HCEC 1CT (cell line): ENCODE measurements at places on chromosomes 6 and 20.
A peak's percentile ranks its signal among the peaks of the same experiment; 100 is the strongest.

- no peak for DNase-seq
Observed at GRCh38 chr6:2226775-2227174, 18.6 kb downstream of the GMDS start.

GRCh38 chr6:25307805-25308494, 28.8 kb downstream of the CARMIL1 start:
- no peak for DNase-seq

DNA sequence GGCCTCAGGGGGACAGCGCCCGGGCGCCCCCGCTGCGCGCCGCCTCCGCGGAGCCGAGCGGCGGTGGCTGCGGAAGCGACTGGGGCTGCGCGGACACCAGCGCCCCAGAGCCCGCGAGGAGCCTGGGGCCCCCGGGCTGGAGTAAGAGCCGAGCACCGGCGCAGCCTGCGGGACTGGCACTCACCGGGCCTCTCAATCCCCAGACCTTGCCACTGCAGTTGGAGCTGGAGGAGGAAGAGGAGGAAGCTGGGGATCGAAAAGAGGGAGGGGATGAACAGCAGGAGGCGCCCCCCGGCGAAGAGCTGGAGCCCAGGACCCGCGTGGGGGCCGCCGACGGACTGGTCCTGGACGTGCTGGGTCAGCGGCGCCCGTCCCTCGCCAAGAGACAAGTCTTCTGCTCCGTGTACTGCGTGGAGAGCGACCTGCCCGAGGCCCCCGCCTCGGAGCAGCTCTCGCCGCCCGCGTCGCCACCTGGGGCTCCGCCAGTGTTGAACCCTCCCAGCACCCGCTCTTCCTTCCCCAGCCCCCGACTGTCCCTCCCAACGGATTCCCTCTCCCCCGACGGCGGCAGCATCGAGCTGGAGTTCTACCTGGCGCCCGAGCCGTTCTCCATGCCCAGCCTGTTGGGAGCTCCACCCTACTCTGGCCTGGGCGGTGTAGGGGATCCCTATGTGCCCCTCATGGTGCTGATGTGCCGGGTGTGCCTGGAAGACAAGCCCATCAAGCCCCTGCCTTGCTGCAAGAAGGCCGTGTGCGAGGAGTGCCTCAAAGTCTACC, 590 bp downstream of the RNF217 start:
- DNase-seq = peak; percentile 44

DNA sequence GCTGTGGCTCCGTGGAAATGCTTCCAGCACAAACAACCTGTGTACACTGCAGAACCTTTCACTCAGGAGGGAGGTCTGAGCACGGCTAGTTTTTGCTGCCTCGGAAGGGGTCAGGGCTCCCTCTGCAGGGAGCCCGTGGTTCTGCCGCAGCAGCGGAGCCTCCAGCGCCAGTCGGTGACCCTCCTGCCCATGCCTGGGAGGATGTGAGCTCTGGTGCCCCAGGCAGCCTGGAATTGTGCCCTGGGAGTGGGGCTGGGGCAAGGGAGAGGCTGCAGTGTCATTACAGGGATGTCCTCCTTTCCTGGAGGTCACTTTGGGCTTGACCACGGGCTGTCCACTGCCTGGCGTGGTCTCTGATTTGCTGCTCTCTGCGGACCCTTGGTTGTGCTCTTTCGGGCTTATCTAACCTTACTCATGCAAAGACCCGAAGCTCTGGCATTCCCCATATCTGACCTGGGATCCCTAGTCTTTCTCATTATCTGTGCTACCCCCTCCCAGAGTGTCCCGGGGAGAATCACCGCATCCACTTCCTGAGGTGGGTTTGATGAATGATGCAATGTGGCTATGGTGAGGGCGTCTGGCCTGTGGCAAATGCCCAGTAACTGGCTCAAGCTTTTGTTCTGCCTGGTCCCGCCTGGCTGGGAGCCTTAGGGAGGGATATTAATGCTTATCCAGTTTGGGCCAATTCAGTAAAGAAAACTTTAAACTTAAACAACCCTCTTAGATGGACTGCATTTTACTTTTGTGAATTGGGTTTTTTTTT, 59.6 kb upstream of the TAGAP start:
- peak; percentile 38 for DNase-seq

DNA sequence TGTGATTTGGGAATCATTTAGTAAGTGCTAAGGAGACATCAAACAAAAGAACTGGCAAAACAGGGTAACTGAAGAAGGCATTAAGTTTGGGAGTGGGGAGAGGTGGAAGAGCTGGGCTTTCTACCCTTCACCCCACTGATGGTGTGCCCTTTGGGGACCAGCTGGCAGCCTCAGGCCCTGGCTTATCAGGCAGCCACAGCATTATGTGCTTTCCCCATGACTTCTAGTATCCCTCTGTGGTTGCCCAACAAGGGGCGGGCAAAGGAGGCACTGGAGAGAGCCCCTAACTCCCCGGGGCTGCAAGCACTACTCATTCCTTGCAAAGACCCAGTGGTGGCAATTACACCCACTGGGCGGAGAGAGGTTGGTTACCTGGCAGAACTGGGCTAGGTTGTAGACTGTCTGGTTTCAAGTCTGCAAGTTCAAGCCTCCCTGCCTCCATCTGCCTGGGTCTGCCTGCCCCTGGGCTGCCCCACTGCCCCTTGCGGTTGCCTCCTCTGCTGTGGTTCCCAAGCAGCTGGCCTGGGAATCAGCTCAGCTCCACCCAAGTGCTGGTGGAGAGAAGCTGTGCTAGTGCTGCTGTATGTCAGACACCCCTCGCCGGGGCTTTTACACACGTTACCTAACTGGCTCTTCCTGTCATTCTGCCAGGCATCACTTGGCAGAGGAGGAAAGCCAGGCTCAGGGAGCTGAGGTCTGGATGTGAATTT, 29.9 kb downstream of the KCNK5 start:
- no peak for DNase-seq

DNA sequence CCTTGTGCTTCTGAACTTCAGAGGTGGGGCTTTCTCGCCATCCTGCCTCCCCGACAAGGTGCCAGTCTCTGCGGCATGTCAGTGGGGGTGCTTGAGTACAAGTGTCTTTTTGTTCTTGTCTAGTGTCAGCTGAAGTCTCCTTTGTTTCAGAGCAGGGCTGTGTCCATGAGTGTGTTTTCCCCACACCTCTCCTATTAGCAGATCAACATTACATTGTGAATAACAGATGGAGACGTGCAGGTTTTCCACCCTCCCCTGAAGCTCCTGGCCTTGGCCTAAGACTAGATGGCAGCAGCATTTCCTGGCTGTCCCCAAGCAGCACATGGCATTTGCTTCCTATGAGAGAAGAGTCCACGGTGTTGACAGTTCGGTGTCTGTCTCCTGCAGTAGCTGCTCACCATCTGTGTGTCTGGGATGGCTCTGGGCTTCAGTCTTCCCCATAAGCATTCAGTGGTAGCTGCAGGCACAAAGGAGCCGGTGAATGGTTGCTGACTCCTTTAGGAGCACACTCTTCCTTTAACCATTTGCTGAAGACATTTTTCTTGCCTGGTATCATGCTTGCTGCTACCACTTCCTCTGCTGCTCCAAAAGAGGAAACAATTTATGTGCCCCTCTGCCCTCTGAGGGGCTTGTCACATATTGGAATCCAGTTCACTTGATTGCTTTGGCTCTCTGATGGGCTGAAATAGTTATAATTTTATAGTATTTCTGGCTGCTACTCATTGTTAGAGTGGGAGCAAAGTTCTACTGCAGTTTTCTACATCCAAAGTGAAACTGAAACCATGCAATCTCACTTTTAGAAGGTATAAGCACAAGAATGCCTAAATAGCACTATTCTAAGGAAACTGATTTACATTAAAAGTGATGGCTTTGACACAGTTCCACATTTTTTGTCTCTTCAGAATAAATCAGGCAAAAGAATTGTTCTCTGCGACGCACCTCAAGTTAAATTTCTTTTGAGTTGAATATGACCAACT, 913.0 kb downstream of the C6orf118 start:
- DNase-seq = no peak

DNA sequence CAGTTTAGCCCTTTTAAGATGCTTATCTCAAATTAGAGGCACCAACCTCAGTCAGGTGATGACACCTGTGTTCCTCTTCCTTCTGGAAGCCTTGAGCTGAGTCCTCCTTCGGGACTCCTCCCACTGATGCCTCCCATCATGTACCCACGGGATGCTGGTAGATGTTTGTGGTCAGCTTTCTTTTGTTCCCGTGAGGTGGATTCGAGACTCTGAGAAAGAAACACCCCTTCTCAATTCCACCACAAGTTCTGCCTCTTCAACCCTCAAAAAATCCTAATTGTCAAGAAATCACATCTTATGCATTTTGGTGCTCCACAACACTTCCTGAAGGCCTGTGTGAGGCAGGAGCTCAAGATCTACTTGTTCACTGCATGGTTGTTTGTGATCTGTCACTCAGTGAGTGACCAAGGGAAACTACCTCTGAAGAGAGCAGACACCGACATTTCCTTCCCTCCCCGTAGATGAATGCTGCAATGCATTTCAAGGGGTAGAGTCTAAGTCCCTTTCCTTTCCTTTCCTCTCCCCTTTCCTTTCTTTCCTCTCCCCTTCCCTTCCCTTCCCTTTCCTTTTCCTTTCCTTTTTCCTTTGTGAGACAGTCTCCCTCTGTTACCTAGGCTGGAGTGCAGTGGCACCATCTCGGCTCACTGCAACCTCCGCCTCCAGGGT, 50.5 kb downstream of the PCNA start:
- no peak for DNase-seq

GRCh38 chr6:127824061-127824460, 76.8 kb downstream of the THEMIS start:
- no peak for DNase-seq

DNA sequence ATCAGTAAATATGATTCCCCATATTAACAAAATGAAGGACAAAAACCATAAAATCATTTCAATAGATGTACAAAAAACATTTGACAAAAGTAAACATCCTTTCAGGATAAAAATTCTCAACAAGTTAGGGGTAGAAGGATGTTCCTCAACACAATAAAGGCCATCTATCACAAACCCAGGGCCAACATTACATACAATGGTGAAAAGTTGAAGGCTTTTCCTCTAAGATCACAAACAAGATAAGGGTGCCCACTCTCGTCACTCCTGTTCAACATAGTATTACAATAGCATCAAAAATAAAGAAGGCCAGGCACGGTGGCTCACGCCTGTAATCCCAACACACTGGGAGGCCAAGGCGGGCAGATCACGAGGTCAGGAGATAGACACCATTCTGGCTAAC, 22.6 kb upstream of the ASF1A start:
- DNase-seq = no peak

GRCh38 chr6:90356012-90356421, 59.4 kb upstream of the BACH2 start:
- DNase-seq = no peak

GRCh38 chr6:1378065-1379016, 11.0 kb upstream of the FOXF2 start:
- DNase-seq = no peak

DNA sequence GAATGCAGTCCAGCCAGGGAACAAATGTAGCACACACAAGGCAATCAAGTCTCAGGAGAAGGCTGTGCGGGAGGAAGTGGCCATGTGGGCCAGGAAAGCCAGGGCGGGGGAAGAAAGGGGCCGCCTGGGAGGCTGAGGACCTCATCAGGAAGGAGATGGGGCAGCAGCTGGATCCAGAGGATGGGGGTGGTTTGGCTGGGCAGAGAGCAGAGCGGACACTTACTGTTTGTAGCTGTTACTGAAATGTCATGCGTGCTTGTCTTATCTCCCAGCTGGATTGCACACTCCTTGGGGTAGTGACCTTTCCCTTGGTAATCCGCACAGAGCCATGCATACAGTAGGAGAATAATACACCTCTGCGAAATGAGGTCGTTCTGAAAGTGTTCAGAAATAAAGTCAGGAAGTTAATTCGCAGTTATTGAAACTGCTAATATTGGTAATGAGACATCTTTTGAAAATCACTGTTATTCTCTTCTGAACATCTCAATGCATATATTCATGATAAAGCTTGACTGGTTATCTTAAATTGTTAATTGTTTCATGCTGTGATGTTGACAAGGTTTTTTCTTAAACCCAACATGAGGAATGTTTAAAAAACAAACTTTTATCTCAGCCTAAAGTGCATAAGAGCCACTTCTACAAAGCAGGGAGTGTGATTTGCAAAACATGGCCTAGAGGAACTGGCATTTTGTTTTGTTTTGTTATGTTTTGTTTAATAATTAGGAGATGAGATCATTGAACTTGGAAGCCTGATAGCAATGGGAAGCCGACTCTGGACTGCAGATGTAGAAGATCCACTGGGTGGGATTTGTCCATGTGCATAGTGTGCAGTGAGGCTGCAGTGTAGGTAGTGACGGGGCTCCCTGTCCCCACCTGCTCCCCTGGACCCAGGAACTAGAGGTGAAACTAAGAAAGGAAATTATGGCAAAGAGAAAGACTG, 18.0 kb upstream of the MAP3K4 start:
- DNase-seq = peak; percentile 47

DNA sequence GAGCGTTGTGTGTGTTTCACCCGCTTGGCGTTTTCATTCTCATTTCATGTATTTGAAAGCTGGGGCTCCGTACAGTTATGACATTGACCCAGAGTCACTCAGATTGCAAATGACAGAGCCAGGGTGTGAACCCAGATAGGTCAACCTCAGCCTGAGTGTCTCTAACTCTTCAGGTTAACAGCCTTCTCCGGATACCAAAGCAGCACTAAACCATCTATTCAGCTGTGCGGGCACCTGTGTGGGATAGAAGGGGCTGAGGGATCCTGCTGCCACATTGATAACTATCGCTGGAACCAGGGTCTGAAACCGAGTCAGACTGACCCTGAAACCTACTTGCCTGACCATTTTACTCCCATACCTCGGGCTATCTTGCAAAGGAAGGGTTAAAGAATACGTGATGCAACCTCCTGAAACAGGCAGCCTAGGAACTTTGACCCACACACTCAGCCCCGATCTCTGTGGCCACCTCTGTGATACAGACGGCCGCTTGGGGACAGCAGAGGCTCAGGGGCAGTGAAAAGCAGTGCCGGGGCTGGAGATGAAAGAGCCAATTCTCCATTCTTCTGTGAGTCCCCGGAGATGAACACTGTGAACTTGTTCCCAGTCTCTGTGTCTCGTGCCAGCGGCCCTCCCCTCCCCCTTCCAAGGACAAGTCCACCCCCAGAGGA, 233.5 kb upstream of the QKI start:
- DNase-seq = peak; percentile 1

DNA sequence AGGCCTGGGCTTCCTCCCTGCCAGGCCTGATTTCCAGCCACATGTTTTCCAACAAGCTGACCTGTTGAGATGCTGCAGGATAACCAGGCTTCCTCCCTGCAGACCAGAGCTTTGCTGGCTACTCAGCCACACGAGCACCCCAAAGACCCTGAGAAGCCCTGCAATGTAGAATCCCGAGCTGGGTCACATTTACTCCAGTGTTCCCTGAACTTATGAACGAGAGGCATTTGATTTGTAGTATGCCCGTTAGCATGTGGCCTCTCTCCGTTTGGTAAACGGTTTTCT, 4.0 kb downstream of the SIRPA start:
- DNase-seq = no peak

DNA sequence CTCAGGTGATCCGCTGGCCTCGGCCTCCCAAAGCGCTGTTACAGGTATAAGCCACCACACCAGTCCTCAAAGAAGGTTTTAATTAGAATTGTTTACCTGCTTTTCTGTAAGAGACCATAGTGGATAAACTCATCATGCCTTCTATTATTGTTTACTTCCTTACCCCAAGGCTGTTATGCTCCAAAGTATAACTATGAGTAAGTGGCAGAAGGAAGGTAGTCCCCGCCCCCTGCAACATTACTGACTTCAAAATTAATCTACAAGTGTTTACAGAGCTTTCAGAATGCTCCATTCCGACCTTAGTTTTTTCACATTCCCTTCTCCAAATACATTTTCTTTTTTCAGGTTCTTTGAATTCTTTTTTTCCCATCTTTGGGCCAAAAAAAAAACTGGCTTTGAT, 480.5 kb upstream of the NOX3 start:
- DNase-seq = no peak

GRCh38 chr6:11672256-11672655, 106.3 kb downstream of the ADTRP start:
- no peak for DNase-seq
